ENCODE measurements at places on chromosomes 3 and 15. TPM values are rescaled to one million over a fixed set of nuclear protein-coding genes. Genes with fewer than 3 reads are reported as not detected.

- peaks cover 9% of the 10 kb centered on the region for H3K4me1 ChIP-seq
- no peak overlapping the region for H3K4me3 ChIP-seq
- no peak overlapping the region for H3K27ac ChIP-seq
- H3K27me3 ChIP-seq: no peaks in the 10 kb centered on the region
Measured at GRCh38 chr3:10150987-10151386, 9.4 kb downstream of the VHL start.

DNA sequence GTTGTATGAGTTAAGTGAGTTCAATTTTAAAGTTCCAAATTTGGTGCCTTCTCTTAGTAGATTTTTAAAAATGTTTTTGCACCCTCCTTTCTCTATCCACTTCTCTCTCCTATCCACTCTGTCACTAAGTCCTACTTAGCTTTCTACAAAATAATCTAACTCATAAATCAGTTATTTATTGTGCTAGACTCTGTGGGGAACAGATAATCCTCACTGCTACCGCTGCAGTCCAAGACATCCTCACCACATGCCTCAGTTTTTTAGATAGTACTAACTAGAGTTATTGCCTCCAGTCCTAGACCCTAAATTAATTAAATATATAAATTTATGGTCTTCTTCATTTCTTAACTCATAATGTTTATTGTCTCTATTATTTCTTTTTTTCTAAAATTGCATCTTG lies 576.3 kb downstream of the GRM7 start:
- no peaks in the 10 kb centered on the region for H3K27me3 ChIP-seq
- H3K4me3 ChIP-seq: no peak overlapping the region
- no peak overlapping the region for H3K27ac ChIP-seq
- no peak for DNase-seq
- H3K36me3 ChIP-seq: no peaks in the 10 kb centered on the region

DNA sequence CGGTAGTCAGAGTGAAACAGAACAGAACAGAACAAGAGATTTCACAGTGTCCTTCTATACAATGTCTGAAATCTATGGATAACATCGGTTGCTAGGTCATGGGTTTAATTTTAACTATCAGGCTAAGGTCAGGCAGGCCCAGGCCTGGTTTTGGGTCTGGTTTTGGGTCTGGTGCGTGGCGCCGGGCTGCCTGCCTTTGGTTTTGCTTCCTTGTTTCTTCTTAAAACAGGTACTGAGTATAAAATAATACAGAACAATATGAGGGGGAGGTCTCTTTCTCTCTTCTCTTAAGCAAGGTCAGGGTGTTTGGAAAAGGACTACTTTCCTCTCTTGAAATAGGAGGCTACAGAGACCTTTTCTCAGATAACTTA lies 1.4 kb downstream of the AEN start:
- H3K4me1 ChIP-seq: peaks cover 56% of the 10 kb centered on the region
- peaks cover 44% of the 10 kb centered on the region for H3K36me3 ChIP-seq
- H3K27ac ChIP-seq: peak overlapping the region; percentile 91
- H3K4me3 ChIP-seq: peak overlapping the region; percentile 85
- no peak for DNase-seq

DNA sequence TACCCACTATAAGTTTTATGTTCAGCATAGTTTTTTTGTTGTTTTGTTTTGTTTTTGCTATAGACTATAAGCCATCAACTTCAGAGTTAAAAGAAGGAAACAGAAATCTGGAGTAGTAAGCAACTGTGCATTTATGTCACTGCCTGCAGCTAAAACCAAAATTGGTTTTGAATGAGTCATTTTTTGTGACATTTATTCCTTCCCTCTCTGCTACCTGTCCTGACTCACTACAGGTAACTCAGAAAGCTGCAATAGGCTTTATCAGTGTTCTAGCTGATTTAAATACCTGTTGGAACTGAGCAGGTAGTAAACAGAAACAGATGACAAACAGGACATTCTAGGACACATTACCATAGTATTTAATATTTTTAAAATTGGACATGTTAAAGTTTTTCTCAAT lies 393.3 kb upstream of the WNT5A start:
- H3K4me3 ChIP-seq: no peak overlapping the region
- H3K36me3 ChIP-seq: no peaks in the 10 kb centered on the region
- no peak for DNase-seq
- no peak overlapping the region for H3K27ac ChIP-seq

DNA sequence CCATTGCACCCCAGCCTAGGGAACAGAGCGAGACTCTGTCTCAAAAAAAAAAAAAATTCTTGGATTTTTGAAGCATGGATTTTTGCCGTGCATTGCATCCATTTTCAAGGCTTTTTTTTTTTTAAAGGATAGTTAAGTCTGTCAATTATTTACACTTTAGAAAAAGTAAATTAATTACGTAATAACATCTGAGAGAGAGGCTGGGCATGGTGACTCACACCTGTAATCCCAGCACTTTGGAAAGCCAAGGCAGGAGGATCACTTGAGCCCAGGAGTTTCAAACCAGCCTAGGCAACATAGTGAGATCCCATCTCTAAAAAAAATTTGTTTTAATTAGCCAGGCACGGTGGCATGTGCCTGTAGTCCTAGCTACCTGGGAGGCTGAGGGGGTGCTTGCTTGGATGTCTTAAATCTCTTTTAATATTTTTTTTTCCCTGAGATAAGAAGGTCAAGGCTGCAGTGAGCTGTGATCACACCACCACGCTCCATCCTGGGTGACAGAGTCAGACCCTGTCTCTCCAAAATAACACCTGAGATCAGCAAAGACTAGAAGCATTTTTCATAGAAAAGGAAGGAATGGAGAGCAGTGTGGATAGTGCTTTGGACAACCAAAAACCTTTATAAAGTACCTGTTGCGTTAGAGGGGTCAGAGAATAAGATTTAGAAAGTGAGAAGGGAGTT lies 6.8 kb upstream of the SENP7 start:
- H3K4me3 ChIP-seq: no peak overlapping the region
- no peaks in the 10 kb centered on the region for H3K36me3 ChIP-seq
- H3K27ac ChIP-seq: no peak overlapping the region
- DNase-seq: no peak
- peaks cover 44% of the 10 kb centered on the region for H3K4me1 ChIP-seq

- no peak overlapping the region for H3K4me3 ChIP-seq
- H3K36me3 ChIP-seq: no peaks in the 10 kb centered on the region
- DNase-seq: no peak
Measured at GRCh38 chr3:27673701-27674100, 48.4 kb downstream of the EOMES start.

- H3K4me3 ChIP-seq: no peak overlapping the region
- no peak overlapping the region for H3K27ac ChIP-seq
- H3K36me3 ChIP-seq: no peaks in the 10 kb centered on the region
- no peak for DNase-seq
- no peaks in the 10 kb centered on the region for H3K4me1 ChIP-seq
Measured at GRCh38 chr3:141076797-141077571, 25.8 kb downstream of the SPSB4 start.

The PYGO1 gene
- not detected for total RNA-seq

The GRIP2 gene
- total RNA-seq: 0.08 TPM

Measured in activated CD4-positive, alpha-beta memory T cell treated with anti-CD3 and anti-CD28 coated beads, Interleukin-2, amount 10 ng/mL, durations not matched to agents 7 days and 5 days (primary cell).